ENCODE measurements at places on chromosomes 2 and 18. TPM values are rescaled to one million over a fixed set of nuclear protein-coding genes. Genes with fewer than 3 reads are reported as not detected.

GRCh38 chr2:74530239-74531187, 780 bp downstream of the HTRA2 start:
- DNase-seq: peak; percentile 30

DNA sequence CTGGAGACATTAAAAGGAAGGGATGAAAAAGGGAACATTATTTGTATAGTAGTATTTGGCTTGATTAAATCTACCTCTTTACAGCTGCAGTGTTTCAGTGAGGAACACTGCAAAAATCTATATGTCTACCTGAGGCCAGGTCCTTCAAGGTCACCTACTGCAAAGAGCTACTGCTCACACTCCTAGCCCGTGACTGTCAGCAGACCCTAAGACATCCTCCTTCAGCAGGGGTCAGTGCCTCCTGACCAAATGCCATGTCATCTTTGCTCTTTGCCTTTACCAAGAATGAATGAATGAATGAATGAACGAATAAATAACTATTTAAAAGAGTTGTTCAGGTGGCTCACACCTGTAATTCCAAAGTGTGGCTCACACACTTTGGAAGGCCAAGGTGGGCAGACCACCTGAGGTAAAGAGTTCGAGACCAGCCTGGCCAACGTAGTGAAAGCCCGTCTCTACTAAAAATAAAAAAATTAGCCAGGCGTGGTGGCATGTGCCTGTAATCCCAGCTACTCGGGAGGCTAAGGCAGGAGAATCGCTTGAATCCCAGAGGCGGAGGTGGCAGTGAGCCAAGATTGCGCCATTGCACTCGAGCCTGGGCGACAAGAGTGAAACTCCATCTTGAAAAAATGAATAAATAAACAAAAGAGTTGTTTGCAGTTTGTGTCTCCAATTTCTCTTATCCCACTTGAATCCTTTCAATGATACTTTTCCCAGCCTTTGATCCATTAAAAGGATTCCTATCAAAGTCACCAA, 84.3 kb upstream of the GRB14 start:
- no peak for DNase-seq

DNA sequence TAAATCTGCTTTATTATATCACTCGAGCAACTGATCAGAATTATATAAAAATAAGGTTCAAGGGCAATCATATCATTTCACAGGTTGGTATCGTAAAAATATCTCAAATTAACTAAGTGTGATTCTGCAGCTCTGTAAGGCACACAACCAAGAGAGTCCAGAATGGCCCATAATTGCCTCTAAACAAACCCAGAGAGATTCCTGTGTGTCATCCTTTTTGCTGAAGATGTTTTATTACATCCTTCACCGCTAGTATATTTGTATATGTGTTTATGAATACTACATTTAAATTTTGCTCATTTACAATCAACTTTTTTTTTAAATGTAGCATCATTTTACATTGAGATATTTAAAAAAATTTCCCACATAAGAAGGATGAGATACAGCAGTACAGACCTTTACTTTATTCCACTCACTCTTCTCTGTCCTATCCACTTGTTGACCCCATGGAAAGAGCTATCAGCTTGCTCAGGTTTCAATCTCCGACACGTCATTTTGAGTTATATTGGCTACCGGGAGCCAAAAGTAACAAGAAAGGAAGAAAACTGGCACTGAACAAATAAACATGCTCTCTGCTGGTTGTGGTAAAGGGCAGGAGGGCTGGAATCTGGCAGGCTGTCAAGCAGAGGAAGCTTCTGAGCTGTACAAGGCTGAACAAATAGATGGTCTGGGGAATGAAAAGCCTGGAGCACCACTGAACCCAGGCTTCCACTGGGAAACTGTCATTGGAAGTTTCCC, 23.1 kb downstream of the PLA2R1 start:
- DNase-seq: peak; percentile 86

DNA sequence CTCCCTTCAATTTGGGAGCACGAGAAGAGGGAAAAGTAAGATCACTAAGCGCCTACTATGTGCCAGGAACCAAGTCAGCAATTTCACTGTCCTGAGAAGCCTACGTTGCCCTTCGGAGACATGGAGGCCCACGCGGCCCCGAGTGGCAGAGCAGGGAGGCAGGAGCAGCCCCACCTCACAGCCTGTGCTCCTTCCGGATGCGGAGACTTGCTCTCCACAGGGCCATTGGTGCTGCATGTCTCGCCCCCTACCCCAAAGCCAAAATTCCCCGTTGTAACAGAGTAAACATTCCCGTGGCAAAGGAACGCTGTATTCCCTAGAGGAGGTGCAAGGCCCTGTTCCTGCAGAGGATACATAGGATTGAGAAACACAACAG, 4.5 kb downstream of the SLC14A2 start:
- DNase-seq: no peak

Gene SULT1C2
- total RNA-seq: not detected

Gene TLX2
- not detected for total RNA-seq

All from astrocyte (in vitro differentiated cells and primary cell).